ENCODE measurements at places on chromosomes 5 and 9. TPM values are rescaled to one million over a fixed set of nuclear protein-coding genes. Genes with fewer than 3 reads are reported as not detected.

Gene OR1J2
- total RNA-seq: not detected

Gene ZNF883
- total RNA-seq: 1.4 TPM

Gene IFNA2
- total RNA-seq: not detected

Gene SOHLH1
- total RNA-seq: not detected

Gene PAEP
- total RNA-seq: not detected

Gene SPINK9
- not detected for total RNA-seq

Gene CXCL14
- total RNA-seq: 19.3 TPM

Gene PSMB7
- total RNA-seq: 265 TPM

Measured in gastrocnemius medialis (tissue), 4 donors.